Cerebellar cortex (tissue), 1 donor: ENCODE measurements at places on chromosomes 2 and 18.

DNA sequence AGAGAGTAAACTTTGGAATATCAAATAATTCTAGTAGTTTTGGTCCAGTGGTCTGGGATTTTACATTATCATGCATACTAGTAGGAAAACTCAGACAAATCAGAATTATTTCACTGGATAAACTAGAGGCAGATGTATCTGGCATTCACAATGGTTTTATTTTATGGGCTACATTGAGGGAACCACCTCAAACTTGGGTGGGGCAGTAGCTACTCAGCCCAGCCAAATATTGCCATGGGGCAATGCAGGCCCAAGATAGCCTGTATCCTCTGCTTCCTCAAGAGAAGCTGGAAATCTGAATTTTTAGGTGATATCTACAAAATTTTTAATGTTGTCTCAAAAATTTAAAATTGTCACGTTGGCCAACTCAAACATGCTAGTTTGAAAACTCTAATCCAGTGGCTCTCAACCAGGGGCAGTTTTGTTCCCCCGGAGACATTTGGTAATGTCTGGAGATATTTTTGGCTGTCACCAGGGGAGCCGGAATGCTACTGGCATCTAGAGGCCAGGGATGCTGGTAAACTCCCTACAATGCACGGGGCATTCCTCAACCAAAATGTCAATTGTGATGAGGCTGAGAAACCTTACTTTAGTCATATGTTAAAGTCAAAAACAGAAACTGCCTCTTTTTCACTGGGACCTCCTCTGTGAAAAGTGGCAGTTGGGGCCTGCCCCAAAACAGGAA lies 172.8 kb upstream of the SPRED2 start:
- no peak for DNase-seq

DNA sequence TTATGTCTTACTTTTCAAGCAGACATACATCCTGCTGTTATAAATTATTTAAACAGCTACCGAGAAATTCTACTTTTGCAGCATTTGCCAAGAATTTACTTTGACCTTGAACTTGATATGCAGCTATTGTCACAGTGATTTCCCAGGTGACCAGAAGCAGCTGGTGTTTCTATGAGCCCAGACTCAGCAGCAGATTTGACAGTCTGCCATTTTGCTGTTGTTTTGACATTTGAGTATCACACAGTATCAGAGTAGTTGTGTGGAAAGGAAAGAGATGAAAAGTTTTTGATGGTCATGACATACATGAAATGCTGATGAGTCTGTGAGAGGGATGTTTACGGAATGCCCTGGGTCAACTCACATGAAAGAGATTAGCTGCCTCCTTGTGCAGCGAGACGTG lies 6.6 kb upstream of the CCDC195 start:
- no peak for DNase-seq

- no peak for DNase-seq
Measured at GRCh38 chr2:128258218-128258617, 60.5 kb downstream of the HS6ST1 start.

- DNase-seq: peak; percentile 12
Measured at GRCh38 chr2:28507796-28508764, 12.2 kb downstream of the PLB1 start.

- no peak for DNase-seq
Measured at GRCh38 chr2:218285604-218286003, 6.7 kb downstream of the TMBIM1 start.

DNA sequence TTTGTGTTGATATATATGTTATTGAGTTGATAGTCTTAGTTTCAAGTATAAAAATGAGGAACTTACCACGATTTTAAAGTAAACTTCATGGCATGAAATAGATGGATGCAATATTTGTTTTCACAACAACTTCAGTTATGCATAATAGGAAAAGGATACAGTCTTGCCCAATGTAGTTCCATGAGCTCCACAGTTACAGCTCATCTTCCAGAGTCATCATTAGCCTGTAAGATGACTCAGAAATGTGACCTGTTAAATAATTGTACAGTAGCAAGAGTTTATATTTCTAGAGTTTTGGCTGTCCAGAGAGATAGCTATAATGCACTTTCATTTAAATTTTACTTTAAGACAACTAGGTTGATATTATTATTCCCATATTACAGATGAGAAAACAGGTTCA lies 80.9 kb upstream of the ARHGAP28 start:
- DNase-seq: no peak

GRCh38 chr2:157192445-157193423 lies 64.8 kb upstream of the GALNT5 start:
- DNase-seq: no peak

DNA sequence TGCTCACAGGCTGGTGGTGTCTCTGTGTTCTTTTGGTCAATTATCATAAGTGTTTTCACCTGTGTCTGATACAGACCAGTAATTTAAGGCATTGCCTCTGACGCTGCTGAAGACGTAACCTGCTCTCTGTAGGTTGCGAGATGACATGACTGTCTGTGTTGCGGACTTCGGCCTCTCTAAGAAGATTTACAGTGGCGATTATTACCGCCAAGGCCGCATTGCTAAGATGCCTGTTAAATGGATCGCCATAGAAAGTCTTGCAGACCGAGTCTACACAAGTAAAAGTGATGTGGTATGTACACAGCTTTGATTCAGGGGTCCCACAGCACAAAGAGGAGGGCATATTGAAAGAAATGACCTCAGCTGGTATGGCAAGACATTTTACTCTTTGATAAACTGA lies 33.8 kb upstream of the TMEM87B start:
- no peak for DNase-seq

DNA sequence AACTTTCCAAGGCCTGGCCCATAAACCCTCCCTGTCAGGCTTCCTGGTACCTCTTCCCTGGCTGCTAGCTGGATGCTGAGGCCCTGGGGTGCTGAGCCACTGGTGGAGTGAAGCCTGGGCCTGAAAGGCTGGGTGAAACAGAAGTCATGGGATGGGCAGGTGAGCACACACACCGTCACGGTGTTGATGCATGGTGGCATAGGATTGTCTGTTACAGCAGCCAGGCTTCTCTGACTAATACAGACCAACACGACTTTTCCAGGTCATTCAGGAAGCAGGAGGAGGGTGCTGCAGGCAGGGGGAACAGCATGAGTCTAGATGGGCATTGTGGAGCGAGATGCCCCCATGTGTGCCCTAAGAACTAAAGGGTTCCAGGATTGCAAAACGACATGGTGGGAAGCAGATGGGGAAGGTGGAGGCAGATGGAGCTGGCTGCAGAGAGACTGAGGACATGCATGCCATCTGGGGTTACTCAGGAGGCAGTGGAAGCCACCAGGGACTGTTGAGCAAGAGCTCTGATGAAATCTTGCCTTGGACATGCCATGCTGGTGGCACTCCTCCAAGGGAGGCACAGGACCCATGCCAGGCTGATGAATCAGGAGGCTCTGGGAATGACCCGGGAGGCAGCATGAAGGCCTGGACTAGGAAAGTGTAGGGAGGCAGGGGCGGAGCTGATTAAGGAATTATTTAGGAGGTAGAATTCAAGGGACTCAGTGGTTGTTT lies 480.9 kb downstream of the TSN start:
- peak; percentile 42 for DNase-seq

- no peak for DNase-seq
Measured at GRCh38 chr2:19902216-19902740, 495 bp upstream of the TTC32 start.

GRCh38 chr2:75925331-75926024 lies 214.8 kb upstream of the GCFC2 start:
- DNase-seq: no peak

- DNase-seq: no peak
Measured at GRCh38 chr18:68713131-68713530, 1.8 kb downstream of the TMX3 start.

DNA sequence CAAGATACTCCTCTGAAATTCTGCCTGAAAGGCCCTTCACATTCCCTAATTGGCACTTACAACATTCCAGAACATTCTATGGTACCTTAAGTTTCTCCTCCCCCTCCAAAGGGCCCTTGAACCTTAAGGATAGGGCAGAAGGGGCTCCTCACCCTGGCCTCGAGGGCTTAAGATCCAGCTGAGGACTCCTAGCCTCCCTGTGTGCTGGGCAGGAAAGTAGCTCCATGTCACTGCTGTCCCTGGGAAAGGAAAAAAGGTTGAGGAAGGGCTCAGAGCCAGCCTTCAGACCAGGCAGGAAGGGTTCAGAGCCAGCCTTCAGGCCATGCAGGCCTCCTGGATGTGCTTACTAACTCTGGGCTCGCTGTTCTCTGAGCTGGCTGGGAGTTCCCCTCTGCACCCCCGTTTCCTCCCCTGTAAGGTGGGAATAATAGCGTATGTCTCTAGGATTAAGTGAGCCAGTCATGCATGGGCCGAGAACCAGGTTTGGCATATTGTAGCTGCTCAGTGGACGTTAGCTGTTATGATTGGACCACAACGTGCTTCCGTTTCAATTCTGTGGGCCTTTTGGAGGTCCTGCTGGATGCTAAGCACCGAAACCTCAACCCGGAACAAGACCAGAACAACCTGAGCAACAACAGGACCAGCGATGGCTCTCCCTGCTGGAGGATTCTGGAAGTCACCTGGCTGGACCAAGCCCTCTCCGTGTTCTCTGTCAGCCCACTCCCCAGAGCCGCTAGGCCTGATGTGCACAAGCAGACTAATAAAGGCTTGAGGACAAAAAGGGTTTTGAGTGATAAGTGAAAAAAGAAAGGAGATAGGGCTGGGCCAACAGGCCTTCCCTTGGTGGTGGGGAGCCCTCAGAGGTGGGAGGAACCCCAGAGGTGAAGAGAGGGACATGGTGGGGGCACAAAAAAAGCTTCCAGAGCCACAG lies 1.0 kb upstream of the B3GNT7 start:
- no peak for DNase-seq

GRCh38 chr2:196219671-196220070 lies 48.3 kb upstream of the STK17B start:
- no peak for DNase-seq

- no peak for DNase-seq
Measured at GRCh38 chr2:205170399-205170798, 511.9 kb upstream of the NRP2 start.

- no peak for DNase-seq
Measured at GRCh38 chr2:135984199-135985017, 1.0 kb downstream of the DARS1 start.

DNA sequence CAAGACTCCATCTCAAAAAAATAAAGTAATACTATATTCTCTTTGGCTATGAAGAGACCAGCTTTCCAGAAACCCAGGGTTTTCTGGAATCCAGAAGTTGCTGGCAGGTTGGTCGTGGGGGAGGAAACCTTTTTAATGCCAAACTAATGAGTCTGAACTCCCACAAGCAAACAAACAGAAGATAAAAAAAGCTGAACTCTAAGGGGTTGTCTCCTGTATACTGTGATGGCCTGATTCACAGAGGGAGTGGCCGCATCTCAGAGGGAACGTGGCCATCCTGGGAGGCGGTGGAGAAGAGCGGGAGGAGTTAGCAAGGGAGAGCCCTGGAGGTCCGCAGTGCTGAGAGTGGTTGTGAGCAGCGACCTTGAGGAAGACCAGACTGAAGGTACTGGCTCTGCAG lies 36.1 kb downstream of the LIMS1 start:
- DNase-seq: no peak

DNA sequence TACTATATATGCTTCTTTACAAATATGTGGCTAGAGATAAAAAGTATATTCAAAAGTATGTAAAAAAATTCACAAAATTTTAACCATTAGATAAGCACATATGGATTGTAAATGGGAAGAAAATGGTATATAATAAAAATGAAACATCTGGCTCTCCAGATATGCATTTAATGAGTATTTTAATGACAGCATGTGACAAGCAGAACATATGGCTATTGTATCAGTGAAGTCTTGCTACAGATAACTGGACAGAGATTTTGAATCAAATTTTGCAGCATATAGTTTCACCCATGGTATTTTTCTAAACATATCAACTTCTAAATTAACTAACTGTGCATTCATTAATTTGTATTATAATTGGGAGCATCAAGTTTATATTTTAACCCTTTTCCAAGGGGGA lies 5.0 kb upstream of the ABCA12 start:
- no peak for DNase-seq

DNA sequence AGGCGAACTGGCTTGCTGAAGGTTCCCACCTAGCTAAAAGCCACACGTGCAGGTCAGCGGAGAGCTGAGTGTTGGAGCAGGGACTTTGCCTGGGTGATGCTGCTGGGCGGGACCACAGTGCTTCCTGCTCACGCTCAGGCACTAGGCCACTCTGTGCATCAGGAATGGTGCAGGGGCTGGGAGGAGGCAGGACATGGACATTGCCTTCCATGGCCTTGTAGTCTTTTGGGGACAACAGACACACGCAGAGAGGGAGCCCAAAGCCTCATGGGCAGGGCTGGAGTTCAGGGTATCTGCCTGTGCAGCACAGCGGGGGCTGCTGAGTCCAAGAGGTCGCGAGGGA lies 207.2 kb downstream of the ZBTB7C start:
- no peak for DNase-seq

DNA sequence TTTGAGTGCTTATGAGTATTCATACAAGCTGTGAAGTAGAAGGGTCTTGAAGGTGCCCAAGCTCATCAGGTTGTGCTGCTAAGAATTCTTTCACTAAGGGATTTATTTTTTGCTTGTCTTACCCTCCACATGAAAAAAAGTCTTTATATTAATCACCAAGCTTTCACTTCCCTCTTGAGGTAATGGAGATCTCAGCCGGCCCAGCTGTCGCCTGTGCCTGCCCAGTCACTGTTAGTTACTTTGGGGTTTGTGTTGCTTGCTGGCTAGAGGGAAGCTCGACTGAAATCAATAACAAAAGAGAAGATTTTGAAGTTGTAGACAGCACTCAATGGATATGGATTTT lies 21.9 kb downstream of the MC2R start:
- no peak for DNase-seq

DNA sequence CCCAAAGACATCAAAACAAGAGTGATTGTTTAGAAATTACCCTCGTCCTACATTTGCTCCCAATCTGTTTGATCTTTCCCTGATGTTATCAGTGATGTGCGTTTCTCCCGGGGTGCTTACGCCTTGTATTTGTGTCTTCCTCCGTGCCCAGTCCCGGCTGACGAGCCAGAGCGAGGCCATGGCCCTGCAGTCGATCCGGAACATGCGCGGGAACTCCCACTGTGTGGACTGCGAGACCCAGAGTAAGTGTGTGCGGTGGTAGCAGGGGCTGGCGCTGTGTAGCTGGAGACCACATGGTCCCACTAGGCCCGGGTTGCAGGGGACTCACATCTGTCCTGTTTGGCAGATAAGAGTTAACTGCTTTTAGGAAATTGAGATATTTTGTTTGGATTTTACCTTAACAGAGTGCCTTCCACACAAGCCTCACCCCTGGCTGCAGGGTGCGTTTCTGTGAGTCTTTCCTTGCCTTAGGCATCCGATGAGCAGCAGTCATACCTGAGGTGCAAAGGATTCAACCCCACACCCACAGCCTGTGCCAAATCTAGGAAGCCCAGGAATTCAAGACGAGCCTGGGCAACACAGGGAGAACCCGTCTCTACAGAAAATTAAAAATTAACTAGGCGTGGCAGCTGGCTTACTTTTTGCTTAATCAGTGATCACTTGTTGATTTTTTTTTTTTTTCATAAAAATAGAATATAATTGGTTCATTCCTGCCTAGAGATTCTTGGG lies 127.4 kb downstream of the GBX2 start:
- no peak for DNase-seq

DNA sequence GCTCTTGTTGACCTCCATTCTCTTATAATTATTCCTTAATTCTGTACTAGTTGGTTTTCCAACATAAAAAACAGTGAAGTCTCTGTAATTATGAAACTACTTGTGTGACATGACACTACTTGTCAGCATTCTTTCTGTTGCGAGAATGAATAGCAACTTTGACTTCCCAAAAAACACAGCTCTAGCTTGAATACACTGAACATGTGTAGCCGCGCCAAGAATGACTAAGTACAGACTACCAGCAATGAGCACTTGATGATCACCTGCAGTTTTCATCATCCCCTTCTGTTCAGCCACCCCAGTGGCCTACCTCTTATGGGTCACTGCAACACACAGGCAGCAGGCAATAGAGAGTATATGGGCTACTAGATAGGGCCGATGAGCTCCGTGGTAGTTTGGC lies 229.3 kb downstream of the TGIF1 start:
- DNase-seq: no peak
